CD8-positive, alpha-beta memory T cell (primary cell): ENCODE measurements at places on chromosomes 3 and 15.

- DNase-seq, result no peak
Observed at GRCh38 chr3:45112939-45113338, 33.2 kb downstream of the CDCP1 start.

- DNase-seq, result no peak
Observed at GRCh38 chr3:60552581-60552980, 698.7 kb downstream of the FHIT start.

DNA sequence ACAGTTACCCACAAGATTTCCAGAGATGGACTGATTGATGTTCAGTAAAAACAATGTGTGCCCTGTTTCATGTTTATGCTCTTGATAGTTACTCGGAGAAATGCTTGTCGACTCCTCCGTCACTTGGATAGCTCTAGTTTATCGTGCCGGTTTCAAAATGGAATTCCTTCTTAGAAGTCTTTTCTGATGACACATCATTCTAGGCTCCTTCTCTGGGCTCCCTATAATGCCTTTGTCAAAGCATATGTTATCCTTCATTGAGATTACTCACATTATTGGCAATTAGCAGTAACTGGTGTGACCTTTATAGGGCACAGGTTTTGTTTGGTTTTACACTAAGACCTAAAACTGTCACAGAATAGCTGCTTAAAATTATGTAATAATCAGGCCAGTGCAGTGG, 201.8 kb downstream of the CNTN6 start:
- no peak for DNase-seq

DNA sequence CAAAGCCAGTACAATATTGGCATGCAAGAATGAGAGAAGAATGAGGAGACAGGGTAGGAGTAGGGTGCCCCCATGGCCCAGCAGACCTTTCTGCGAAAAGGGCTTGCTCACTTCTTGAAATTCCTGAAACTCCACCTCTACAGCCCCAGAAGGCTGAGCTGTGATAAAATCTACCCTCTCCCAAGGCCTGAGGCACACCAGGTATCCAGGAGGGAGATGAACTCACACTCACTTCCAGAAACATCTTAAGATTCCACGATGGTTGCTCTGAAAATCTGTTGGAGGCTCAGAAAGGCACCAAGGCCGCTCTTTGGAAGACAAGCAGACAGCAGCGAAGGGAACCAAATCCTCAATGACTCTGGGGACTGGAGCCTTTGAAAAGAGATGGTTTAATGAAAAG, 297.5 kb downstream of the UACA start:
- DNase-seq, result no peak

DNA sequence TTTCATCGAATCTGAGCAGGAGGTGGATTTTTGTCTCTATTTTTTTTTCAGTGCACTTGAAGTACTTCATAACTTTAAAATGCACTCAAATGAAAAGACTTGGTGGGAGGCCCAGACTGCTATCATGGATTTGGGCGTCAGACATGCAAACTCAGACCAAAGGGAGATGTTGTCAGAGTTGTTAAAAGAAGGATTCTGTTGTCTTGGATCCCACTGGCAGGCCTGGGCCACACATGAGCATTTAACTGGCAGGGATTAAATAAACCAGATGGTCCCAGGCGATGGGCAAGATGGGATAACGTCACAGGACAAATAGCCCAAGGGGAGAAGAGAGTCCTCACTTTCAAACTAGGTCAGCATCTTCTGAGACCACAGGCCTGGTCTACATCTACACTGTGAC, 15.4 kb downstream of the RTP1 start:
- DNase-seq, result no peak

GRCh38 chr15:98753726-98754656, 105.7 kb downstream of the IGF1R start:
- DNase-seq, result no peak

DNA sequence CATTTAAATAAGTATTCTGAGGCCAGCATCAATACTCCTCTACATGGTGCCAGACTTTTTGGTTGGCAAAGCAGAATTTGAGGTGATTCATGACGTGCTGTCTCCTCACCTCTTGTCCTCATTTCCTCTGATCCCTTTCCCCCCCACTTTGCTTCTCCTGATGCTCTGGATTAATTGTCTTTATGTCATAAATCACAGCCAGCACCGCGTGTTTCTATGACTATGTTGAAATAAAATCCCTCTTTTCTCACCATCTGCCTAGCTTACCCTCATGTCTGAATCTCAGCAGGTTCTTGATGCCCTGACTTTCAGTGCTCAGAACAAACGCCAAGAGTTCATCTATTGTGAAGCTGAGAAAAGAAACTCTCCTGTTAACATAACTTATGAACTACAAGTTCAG, 19.7 kb upstream of the PTPRG start:
- DNase-seq, result no peak

DNA sequence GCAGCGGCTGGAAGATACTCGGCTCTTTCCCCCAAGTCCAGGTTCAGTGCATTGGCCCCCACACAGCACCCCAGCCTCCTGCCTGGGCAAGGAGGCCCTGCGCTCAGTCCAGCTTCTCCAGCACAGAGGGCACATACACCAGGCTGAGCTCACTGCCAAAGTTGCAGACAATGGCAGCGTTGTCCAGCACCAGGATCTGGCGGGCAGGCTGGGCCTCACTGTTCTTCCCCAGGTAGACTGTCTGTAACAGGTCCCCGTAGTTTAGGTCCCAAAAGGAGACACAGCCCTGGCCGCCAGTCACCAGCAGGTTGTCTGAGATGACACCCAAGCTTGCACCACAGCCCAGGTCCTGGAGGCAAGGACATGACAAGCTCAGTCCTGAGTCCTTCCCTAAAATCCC, 32.9 kb downstream of the PTPN23 start:
- DNase-seq, result no peak

- no peak for DNase-seq
Observed at GRCh38 chr15:81491414-81492096, 117.5 kb upstream of the TMC3 start.

DNA sequence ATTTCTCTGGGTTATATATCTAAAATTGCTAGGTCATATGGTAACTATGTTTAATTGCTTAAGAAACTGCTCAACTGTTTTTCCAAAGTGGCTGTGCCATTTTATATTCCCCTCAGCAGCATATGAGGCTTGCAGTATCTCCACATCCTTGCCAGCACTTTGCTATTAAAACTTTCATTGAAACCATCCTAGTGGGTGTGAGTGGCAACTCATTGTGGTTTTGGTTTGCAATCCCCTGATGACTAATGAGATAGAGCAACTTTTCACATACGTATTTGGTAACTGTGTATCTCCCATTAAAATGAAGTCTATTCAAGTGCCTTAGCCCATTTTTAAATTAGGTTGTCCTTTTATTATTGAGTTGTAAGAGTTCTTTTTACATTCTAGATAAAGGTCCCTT, 17.3 kb downstream of the KPNA1 start:
- DNase-seq, result no peak

GRCh38 chr3:124126436-124127023, 134.6 kb upstream of the ROPN1 start:
- DNase-seq, result no peak

DNA sequence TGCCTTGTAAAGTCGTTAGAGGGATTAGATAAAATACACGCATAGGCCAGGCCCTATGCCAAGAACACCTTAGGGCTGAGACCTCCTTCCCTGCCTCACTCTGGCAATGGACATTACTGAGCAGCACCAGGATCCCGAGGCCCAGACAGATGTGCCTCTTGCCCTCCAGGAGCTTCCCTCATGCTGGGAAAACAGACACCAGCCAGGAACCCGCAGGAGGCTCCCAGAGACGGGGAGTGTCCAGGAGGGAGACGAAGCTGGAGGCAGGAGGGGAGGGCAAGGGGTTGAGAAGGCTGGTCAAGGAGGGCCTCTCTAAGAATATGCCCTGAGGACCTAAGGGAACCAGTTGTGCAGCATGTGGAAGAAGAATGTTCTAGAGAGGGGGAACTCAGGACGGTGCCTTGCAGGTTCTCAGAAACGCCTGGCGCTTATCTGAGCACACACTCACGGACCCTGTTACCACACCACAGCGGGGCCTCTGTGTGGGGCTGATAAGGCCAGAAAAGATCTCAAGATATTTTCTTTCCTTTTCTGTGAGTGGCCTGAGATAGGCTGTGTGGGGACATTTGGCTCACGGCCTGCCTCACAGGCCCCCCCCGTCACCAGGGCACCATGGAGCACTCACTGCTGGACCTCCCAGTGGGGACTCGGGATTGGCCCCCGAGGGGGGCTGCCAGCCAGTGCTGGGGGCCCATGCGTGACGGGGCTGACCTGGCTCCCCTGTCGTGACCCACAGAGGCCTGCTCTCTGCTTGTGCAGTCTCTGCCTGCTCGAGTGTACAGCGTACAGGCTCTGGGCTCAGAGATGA, 22.0 kb upstream of the CYP11A1 start:
- no peak for DNase-seq

DNA sequence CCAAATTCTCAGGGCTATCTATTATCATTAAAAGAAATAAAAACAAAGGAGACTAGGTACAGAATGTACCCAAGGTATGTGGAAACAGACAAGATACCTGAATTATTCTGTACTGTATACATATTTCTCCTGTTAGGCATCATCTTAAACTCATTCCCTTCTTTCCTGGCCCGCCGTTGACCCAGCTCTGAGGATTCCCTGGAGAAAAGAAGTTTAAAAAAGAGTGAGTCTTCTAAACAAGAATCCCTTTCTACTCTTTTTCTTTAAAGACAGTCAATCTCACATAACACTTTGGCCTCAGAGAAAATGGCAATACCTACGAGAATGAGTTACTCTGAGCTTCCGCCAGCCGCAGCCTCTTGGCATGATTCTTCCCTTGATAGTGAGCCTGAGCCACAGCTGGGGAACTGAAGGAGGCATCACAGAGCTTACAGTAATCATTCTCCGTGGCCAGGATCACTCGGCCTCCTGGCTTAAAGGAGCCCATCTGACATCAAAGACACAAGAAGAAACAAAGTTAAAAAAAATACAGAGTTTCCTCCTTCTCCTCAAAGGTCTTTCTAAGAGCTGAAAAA, 44.2 kb downstream of the ZMAT3 start:
- DNase-seq, result peak; percentile 32

GRCh38 chr15:37104424-37104981, 4.2 kb upstream of the MEIS2 start:
- DNase-seq, result no peak

DNA sequence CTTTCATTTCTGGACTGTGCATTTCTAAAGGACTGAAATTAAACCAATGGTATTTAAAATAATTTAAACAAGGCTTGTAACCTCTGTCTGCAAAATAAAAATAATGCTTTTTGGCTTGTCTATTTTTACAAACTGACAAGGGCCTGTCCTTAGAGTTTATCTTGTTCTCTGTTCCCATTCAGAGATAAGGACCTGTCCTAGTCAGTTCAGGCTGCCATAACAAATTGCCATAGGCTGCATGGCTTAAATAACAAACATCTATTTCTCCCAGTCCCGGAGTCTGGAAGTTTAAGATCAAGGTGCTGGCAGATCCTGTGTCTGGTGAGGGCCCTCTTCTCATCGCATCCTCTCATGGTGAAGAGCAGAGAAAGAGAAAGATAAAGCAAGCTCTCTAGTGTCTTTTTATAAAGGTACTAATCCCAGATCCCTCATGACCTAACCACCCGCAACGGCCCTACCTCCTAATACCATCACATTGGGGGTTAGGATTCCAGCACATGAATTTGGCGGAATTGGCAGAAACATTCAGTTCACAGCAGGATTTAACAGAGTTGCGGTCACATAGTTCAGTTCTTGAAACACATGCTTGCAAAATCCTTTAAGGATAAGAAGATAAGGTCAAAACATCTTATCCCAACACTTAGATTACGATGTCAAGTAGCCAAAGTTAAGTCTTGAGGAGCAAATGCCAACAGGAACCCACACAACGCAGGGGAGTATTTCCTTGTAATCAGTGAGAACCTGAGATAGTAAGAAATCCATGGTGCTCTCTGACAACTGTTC, 17.8 kb downstream of the KBTBD8 start:
- DNase-seq, result no peak

DNA sequence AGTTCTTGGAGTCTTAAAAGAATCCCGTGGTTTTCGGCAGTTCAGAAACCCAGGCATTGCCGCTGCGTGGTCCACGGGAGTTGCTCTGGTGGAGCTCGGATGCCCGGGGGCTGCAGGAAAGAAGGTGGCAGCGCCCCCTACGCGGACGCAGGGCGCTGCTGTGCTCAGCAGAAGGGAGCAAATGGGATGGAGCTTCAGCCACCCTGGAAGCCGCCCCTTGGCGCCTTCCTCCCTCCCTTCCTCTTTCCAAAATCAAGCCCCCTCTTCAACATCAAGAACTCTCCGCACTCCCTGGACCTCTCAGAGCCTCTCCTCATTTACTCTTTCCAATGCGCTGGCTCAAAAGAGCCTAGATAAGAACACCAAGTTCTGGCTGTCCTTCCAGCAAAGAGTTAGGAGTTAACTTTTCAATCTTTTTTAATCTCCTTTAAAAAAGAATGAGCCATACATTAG, 880 bp upstream of the CHRNA7 start:
- no peak for DNase-seq

DNA sequence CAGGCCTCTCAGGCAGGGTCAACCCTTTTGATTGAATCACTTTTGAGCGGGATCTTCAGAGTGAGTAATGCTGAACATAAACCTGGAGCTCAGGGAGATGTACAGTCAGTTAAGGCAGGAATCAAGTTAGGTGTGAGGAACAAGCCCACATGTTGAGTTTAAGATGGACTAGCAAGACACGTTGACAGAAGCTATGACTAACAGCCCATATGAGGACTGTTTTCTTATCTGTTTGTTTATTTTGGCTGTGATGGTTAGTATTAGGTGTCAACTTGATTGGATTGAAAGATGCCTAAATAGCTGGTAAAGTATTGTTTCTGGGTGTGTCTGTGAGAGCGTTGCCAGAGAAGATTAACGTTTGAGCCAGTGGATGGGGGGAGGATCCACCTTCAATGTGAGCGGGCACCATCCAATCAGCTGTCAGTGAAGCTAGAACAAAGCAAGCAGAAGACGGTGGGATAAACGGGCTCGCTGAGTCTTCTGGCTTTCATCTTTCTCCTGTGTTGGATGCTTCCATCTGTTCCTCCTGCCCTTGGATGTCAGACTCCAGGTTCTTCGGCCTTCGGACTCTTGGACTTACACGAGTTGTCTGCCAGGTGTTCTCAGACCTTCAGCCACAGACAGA, 232.3 kb upstream of the STAC start:
- DNase-seq, result no peak

- no peak for DNase-seq
Observed at GRCh38 chr3:115523458-115523857, 99.9 kb upstream of the GAP43 start.

DNA sequence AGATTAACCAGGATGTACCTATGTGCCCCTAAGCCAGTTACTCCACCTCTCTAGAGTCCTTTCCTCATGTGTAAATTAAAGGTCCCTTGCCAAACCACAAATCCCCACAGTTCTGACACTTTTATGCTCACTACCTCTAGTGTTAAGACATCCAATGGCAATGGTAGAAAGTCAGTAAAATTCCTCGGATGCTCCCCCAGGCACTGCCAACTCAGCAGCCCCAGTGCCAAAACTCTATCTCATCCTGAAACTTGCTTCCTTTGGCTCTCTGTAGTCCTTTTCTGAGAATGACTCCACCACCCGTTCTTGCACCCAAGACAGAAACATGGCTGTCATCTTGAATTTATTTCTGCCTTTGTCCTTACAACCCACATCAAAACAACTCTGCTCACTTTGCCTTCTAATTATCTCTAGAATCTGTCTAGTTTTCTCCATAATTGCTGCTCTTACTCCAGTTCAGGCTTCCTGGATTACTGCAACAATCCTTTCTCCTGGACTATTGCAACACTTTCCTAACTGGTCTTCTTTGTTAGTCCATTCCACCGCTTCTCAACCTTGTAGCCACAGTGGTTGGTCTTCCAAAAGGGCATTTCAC, 41.6 kb downstream of the MB21D2 start:
- no peak for DNase-seq

GRCh38 chr3:146780251-146780650, 175.1 kb upstream of the PLSCR5 start:
- no peak for DNase-seq
